Subcutaneous preadipocyte (primary cell): ENCODE measurements at places on chromosomes 12 and 14. TPM values are rescaled to one million over a fixed set of nuclear protein-coding genes. Genes with fewer than 3 reads are reported as not detected.

Gene TAS2R30
- 4.4 and 6.6 TPM in 2 replicates for total RNA-seq

Gene TRIAP1
- total RNA-seq, result 23.9 and 28.0 TPM in 2 replicates

Gene SLC25A21
- 0.39 and 1.1 TPM in 2 replicates for total RNA-seq

Gene AMDHD1
- total RNA-seq, result 0.39 TPM in 1 of 2 replicates, not detected in the other

Gene PRKCH
- 1.5 and 2.0 TPM in 2 replicates for total RNA-seq

Gene AQP5
- total RNA-seq, result not detected in 2 replicates

Gene ZFHX2
- 0.20 and 0.73 TPM in 2 replicates for total RNA-seq

Gene ADSS1
- total RNA-seq, result 0.39 and 0.73 TPM in 2 replicates

Gene DAO
- total RNA-seq, result not detected in 2 replicates

Gene ANAPC5
- total RNA-seq, result 140 and 188 TPM in 2 replicates

Gene IGFBP6
- 399 and 790 TPM in 2 replicates for total RNA-seq

Gene RPGRIP1
- total RNA-seq, result not detected in 2 replicates

Gene EGLN3
- 0.39 and 2.2 TPM in 2 replicates for total RNA-seq

Gene TRMT5
- 13.6 and 15.4 TPM in 2 replicates for total RNA-seq

Gene CLEC1B
- total RNA-seq, result not detected in 2 replicates

Gene CBLN3
- total RNA-seq, result 1.4 and 4.4 TPM in 2 replicates

Gene DPPA3
- not detected in 2 replicates for total RNA-seq

Gene CMAS
- 19.1 and 19.5 TPM in 2 replicates for total RNA-seq

Gene AQP2
- not detected in 2 replicates for total RNA-seq

Gene ETNK1
- total RNA-seq, result 29.4 and 53.2 TPM in 2 replicates

Gene ALDH1L2
- 18.4 and 21.1 TPM in 2 replicates for total RNA-seq

Gene RERGL
- not detected in 2 replicates for total RNA-seq

Gene SLC38A4
- under 0.01 and 0.20 TPM in 2 replicates for total RNA-seq

Gene OS9
- 80.9 and 99.9 TPM in 2 replicates for total RNA-seq

Gene SCN8A
- total RNA-seq, result 13.6 and 13.9 TPM in 2 replicates

Gene SIX1
- 3.3 and 13.1 TPM in 2 replicates for total RNA-seq

Gene HOXC9
- 2.9 and 8.8 TPM in 2 replicates for total RNA-seq

Gene KRT85
- not detected in 2 replicates for total RNA-seq

Gene RPS6KL1
- total RNA-seq, result 0.37 and 2.3 TPM in 2 replicates

Gene MANSC4
- not detected in 2 replicates for total RNA-seq

Gene NTN4
- total RNA-seq, result 26.1 and 65.3 TPM in 2 replicates

Gene CMKLR1
- total RNA-seq, result 7.0 and 9.0 TPM in 2 replicates

Gene TAS2R7
- total RNA-seq, result not detected in 2 replicates

Gene FOXG1
- under 0.01 and 0.20 TPM in 2 replicates for total RNA-seq

Gene KRT1
- total RNA-seq, result not detected in 2 replicates
